ENCODE measurements at places on chromosomes 13 and 19.

- no peak for DNase-seq
Measured at GRCh38 chr19:43552616-43553015, 19.6 kb downstream of the ZNF575 start.

GRCh38 chr19:18119717-18120105 lies 22.1 kb downstream of the MAST3 start:
- no peak for DNase-seq

GRCh38 chr13:27375686-27376326 lies 48.6 kb upstream of the GTF3A start:
- peak; percentile 58 for DNase-seq

DNA sequence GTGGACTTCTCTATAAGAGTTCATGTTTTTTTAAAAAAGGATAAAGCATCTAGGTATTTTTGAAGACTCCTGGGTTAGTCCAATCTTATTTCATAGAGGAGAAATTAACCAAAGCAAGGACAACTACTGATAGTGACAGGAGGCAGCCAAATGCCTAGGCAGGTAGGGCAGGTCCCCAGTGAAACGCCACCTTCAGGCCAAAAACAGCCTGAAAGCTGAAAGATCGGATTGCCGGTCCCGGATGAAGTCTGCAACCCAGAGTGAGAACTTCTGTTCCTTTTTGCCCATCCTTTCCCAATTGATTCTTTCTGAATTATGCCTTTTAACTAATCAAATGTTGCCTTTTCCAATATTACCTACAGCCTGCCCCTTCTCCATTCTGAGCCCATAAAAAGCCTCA lies 6.1 kb upstream of the GGACT start:
- DNase-seq, result no peak

- no peak for DNase-seq
Measured at GRCh38 chr19:40688309-40688708, 2.1 kb downstream of the NUMBL start.

GRCh38 chr19:36420961-36421748 lies 2.7 kb upstream of the ZFP82 start:
- peak; percentile 70 for DNase-seq
